Dermis blood vessel endothelial cell (primary cell): ENCODE measurements at places on chromosomes 1 and 21. TPM values are rescaled to one million over a fixed set of nuclear protein-coding genes. Genes with fewer than 3 reads are reported as not detected.

Gene KCNJ15
- total RNA-seq: 1.4 and 2.7 TPM in 2 replicates

Gene AP4B1
- total RNA-seq: 26.7 and 38.3 TPM in 2 replicates

Gene FCRL6
- not detected in 2 replicates for total RNA-seq

Gene RGS8
- not detected in 2 replicates for total RNA-seq

Gene NUDT4B
- total RNA-seq: 26.9 and 28.2 TPM in 2 replicates

Gene KRTAP22-1
- total RNA-seq: not detected in 2 replicates

Gene SRGAP2
- total RNA-seq: 102 and 108 TPM in 2 replicates

Gene FTCD
- total RNA-seq: 0.05 and 0.17 TPM in 2 replicates

Gene CRYZL1
- 31.8 and 38.7 TPM in 2 replicates for total RNA-seq

Gene CYP4Z1
- total RNA-seq: 0.17 TPM in 1 of 2 replicates, not detected in the other

Gene TBX15
- total RNA-seq: not detected in 2 replicates

Gene ZBTB8A
- 11.3 and 12.6 TPM in 2 replicates for total RNA-seq

Gene PDC
- not detected in 2 replicates for total RNA-seq

Gene GAS5
- total RNA-seq: 180 and 432 TPM in 2 replicates

Gene ADORA3
- total RNA-seq: not detected in 2 replicates

Gene ZBTB8B
- under 0.01 TPM in 2 replicates for total RNA-seq

Gene MAP10
- total RNA-seq: 1.2 and 1.7 TPM in 2 replicates

Gene TMEM269
- not detected in 2 replicates for total RNA-seq
